ENCODE measurements at places on chromosomes 11 and 22. TPM values are rescaled to one million over a fixed set of nuclear protein-coding genes. Genes with fewer than 3 reads are reported as not detected.

DNA sequence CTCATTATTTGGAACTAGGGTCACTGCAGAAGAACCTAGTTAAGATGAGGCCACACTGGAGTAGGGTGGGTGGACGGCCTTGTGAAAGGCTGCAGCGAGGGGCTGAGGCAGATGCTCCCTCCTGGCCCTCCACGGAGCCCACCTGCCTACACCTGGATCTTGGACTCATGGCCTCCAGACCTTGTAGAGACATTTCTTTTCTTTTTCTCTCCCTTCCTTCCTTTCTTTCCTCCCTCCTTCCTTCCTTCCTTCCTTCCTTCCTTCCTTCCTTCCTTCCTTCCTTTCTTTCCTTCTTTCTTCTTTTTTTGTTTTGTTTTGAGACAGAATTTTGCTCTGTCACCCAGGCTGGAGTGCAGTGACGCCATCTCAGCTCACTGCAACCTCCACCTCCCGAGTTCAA, 26.6 kb downstream of the DUSP8 start:
- no peak overlapping the region for H3K27ac ChIP-seq
- H3K4me1 ChIP-seq, result no peaks in the 10 kb centered on the region
- no peak for DNase-seq
- H3K4me3 ChIP-seq, result no peak overlapping the region
- H3K27me3 ChIP-seq, result peaks cover 35% of the 10 kb centered on the region
- H3K36me3 ChIP-seq, result no peaks in the 10 kb centered on the region

GRCh38 chr11:65525546-65526480, 930 bp downstream of the SCYL1 start:
- peak overlapping the region; percentile 91 for H3K4me3 ChIP-seq
- H3K27ac ChIP-seq, result peak overlapping the region; percentile 91
- H3K36me3 ChIP-seq, result peaks cover 23% of the 10 kb centered on the region
- no peaks in the 10 kb centered on the region for H3K27me3 ChIP-seq
- peaks cover 14% of the 10 kb centered on the region for H3K4me1 ChIP-seq

DNA sequence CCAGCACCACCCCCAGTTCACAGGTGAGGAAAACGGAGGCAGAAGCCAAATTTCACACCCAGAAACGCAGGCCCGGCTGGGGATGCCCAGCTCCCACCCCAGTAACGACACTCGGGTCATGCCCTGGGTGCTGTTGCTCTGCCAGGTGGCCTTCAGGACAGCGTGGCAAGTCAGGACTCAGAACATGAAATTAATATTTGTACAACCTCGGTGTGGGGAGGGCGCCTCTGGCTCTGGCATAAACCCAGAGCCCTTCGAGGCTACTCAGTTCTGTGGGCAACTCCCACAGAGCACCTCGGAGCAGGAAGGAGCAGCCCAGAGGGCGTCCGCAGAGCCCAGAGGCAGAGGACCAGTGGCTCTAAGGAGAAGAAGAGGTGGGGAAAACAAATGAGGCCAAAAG, 71.6 kb downstream of the CELSR1 start:
- H3K4me3 ChIP-seq, result no peak overlapping the region
- no peak for DNase-seq
- no peaks in the 10 kb centered on the region for H3K36me3 ChIP-seq
- no peaks in the 10 kb centered on the region for H3K27me3 ChIP-seq
- peaks cover 6% of the 10 kb centered on the region for H3K4me1 ChIP-seq
- H3K27ac ChIP-seq, result no peak overlapping the region

IFITM2 gene
- total RNA-seq, result 23.3 TPM

CATSPER1 gene
- total RNA-seq, result not detected

GRCh38 chr22:31926969-31927368, 17.4 kb upstream of the YWHAH start:
- H3K4me3 ChIP-seq, result no peak overlapping the region
- H3K27me3 ChIP-seq, result peaks cover 5% of the 10 kb centered on the region
- DNase-seq, result no peak
- no peaks in the 10 kb centered on the region for H3K36me3 ChIP-seq
- no peaks in the 10 kb centered on the region for H3K4me1 ChIP-seq

- H3K27ac ChIP-seq, result no peak overlapping the region
- peaks cover 12% of the 10 kb centered on the region for H3K4me1 ChIP-seq
- no peaks in the 10 kb centered on the region for H3K36me3 ChIP-seq
- no peak for DNase-seq
These were observed 4.2 kb downstream of the NRXN2 start for GRCh38 chr11:64718780-64719124.

DNA sequence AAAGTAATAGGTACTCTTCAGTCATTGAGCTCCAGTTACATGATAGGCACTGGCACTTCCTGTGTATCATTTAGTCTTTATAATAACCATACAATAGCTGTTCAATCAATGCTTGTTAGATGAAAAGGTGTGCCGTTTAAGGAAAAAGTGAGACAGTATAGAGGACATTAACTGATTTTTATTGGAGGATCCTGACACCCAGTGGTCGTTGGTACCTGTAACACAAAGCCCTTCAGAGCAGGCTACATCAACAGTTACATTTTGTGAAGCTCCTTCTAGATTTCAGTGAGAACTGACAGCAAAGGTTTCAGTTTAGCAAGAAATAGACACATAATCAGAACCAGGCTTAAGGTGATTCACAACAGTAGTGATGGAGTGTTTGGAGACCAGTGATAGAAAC, 44.2 kb downstream of the CCDC81 start:
- H3K27ac ChIP-seq, result no peak overlapping the region
- peak; percentile 18 for DNase-seq

DNA sequence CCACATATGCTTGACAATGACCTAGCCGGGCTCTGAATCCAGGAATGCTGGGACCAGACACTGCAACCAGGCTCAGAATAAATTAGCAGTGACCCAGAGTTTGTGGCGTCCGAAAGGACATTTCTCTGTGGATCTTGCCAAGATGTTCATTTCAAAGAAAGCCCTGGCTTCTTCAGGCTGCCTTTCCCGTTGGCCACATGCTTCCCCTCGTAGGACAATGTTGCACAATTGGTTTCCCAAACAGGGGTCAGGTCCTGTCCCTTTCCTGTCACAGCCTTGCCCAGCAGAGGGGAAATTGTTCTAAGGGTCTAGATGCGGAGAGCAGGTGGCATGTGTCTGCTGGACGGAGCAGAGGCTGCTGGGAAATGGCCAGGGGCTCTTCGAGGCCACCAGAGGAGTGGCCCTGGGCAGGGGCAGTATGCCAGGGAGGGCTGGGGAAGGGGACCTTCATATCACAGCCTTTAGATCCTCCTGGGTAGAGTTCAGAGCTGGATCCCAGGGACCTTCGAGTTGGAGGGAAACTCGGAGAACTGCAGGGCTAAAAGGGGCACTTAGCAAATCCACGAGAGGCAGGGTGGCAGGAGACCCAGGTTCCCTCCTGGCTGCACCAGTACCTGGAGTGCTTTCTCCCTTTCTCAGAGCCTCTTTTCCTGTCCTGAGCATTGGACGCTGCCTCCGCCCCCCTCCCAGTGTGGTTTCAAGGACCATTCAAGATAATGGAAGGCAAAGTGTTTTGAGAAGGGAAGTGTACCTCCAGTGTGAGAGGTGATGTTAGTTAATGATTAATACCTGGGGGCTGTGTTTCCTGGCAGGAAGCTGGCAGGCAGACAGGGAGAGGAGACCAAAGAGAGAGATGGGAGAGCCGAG, 42.3 kb downstream of the C11orf96 start:
- H3K36me3 ChIP-seq, result no peaks in the 10 kb centered on the region
- peaks cover 9% of the 10 kb centered on the region for H3K27me3 ChIP-seq
- H3K4me3 ChIP-seq, result no peak overlapping the region

DNA sequence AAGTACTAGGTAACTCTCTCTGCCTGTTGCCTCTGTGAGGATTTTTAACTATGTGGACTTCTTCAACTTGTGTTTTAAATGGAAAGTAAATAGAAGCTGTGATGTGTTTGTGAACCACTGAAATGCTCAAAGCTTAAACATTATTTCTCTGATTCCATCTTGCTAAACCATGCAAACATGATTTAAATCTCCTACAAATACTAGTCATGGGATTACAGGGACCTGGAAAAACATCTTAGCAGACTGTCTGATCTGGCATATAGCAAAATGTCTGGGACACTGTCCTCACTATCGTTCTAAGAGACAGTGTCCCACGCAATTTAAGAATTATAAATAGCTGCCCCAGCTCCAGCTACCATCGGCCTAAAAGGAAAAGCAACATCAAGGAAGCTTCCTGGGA, 914.5 kb upstream of the FAT3 start:
- no peaks in the 10 kb centered on the region for H3K27me3 ChIP-seq
- no peak overlapping the region for H3K4me3 ChIP-seq
- DNase-seq, result no peak
- H3K27ac ChIP-seq, result no peak overlapping the region
- no peaks in the 10 kb centered on the region for H3K4me1 ChIP-seq

- H3K27me3 ChIP-seq, result no peaks in the 10 kb centered on the region
- H3K4me1 ChIP-seq, result peaks cover 16% of the 10 kb centered on the region
- H3K4me3 ChIP-seq, result no peak overlapping the region
- no peak overlapping the region for H3K27ac ChIP-seq
- no peaks in the 10 kb centered on the region for H3K36me3 ChIP-seq
These were observed 280.5 kb downstream of the TBC1D22A start for GRCh38 chr22:47042861-47043496.

DNA sequence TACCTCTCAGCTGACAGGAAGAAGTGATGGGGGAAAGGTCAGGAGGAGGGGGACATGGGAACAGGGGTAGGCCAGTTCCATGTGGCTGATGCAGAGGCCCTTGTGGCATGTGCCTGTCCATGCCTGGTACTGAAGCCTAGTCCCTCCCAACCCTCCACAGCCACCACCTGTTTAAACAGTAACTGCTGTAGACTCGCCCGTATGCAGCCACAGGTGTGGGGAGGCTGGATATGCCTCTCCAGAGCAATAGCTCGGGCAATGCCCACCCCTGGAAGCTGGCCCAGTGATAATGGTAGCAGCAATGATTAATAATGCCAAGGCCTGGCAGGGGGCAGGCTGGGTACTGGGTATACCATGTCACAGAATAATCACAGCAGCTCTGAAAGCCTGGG, 2.3 kb downstream of the SMTN start:
- peaks cover under 1% of the 10 kb centered on the region for H3K36me3 ChIP-seq
- no peak overlapping the region for H3K4me3 ChIP-seq
- no peak for DNase-seq
- peaks cover 18% of the 10 kb centered on the region for H3K4me1 ChIP-seq

GRCh38 chr11:62610403-62610802, 2.2 kb downstream of the EML3 start:
- no peak overlapping the region for H3K4me3 ChIP-seq
- DNase-seq, result no peak
- no peak overlapping the region for H3K27ac ChIP-seq
- H3K4me1 ChIP-seq, result peaks cover 18% of the 10 kb centered on the region
- no peaks in the 10 kb centered on the region for H3K27me3 ChIP-seq
- H3K36me3 ChIP-seq, result no peaks in the 10 kb centered on the region

DNA sequence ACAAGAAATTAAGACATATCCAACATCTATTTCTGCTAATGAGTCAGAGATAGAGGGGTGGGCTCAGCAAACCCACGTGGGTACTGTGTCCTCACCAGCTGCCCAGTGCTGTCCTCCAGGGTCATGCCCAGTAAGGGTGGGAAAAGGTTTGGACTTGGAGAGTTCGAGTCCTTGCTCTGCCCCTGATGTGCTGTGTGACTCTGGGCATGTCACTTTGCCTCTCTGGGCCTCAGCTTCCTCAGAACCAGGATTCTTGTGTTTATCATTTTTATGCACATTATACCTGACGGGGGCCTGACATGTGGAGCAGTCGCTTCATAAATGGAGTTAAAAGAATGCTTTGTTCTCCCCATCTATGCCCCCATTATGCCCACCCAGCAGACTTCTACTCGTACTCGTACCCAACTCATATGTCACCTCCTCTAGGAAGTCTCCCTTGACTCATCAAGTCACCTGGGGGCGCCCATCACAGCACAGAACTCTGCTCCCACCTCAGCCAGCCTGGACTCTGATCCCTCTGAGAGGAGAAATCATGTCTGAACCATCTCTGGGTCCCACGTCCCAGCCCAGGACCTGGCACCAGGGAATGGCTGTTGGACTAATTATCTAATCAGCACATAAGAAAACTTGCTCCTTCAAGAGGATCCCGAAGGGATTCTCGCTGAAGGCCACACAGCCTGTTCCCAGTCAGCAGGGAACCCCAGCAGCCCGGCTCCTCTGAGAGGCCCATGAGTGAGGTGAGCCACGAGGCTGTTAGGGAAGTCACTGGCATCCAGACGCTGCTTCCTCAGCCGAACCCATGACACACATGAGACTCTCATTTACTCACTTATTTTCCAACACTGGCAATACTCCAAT, 38.7 kb upstream of the TSKU start:
- no peak for DNase-seq
- no peak overlapping the region for H3K4me3 ChIP-seq
- no peaks in the 10 kb centered on the region for H3K27me3 ChIP-seq
- no peaks in the 10 kb centered on the region for H3K36me3 ChIP-seq

CALCA gene
- 1.0 TPM for total RNA-seq

DNA sequence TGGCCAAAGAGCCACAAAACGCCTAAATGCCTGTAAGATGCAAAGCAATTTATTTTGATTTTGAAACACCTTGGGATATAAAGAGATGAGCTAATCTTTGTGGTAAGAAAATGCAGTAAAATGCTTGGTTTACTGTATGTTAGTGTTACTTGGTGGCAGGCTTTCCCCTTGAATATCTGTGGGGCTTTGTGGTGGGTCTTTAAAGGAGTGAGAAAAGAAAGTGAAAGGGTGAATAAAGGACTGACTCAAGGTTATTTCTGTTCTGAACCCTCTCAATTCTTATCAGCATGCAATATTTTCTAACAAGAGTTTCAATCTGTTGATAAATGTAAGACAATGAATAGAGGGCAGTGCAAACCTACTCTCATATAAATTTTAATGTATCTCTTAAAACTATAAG, 1555.9 kb upstream of the RAG2 start:
- DNase-seq, result no peak
- H3K4me1 ChIP-seq, result no peaks in the 10 kb centered on the region
- H3K27ac ChIP-seq, result no peak overlapping the region
- no peak overlapping the region for H3K4me3 ChIP-seq
- no peaks in the 10 kb centered on the region for H3K36me3 ChIP-seq

ART1 gene
- not detected for total RNA-seq

OR4D11 gene
- not detected for total RNA-seq

DNA sequence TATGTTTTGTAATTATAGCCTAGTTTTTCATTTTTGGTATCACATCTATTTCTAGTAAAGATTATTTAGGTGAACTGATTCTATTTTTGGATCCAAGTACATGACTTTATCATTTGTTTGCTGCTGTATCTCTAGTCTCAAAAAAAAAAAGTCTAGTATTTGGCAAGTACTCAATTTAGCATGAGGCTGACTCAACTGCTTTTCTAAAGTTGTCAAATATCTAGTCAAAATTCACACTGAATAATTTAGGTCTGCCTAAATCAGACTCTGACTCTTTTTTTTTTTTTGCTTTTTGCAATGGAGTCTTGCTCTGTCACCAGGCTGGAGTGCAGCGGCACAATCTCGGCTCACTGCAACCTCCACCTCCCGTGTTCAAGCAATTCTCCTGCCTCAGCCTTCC, 2.4 kb downstream of the OOSP4A start:
- H3K36me3 ChIP-seq, result no peaks in the 10 kb centered on the region
- H3K4me3 ChIP-seq, result no peak overlapping the region
- no peak overlapping the region for H3K27ac ChIP-seq
- peaks cover 44% of the 10 kb centered on the region for H3K27me3 ChIP-seq
